ENCODE measurements at places on chromosomes 5 and 9.

GRCh38 chr5:109028608-109029299 lies 281.1 kb downstream of the FER start:
- no peak for DNase-seq

- no peak for DNase-seq
Observed at GRCh38 chr5:493119-493701, 31.0 kb downstream of the SLC9A3 start.

DNA sequence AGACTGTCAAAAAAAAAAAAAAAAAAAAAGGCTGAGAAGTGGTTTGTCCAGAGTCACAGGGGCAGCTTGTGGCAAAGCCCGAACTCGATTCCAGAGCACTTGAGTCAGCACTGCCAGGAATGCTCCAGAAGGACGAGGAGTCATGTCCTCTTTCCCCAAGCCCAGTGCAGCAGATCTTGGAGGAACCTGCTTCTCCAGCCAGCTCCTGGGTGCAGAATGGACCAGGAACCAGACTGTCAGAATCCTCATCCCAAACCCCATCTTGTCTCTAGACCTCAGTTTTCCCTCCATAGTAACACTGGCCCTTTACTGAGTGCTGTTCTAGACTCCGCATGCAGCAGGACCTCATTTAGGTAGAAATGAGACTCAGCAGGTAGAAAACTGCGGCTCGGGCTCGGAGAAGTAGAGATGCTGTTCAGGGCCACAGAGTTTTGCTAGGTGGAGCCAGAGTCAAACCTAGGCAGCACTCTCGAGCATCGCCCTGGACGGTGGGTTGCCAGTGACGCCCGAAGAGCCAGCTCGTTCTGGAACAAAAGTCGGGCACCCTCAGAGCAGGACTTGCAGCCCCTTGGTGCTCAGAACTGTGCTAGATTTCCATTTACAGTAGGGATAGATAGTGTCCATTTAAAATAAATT lies 15.4 kb downstream of the CD74 start:
- no peak for DNase-seq

DNA sequence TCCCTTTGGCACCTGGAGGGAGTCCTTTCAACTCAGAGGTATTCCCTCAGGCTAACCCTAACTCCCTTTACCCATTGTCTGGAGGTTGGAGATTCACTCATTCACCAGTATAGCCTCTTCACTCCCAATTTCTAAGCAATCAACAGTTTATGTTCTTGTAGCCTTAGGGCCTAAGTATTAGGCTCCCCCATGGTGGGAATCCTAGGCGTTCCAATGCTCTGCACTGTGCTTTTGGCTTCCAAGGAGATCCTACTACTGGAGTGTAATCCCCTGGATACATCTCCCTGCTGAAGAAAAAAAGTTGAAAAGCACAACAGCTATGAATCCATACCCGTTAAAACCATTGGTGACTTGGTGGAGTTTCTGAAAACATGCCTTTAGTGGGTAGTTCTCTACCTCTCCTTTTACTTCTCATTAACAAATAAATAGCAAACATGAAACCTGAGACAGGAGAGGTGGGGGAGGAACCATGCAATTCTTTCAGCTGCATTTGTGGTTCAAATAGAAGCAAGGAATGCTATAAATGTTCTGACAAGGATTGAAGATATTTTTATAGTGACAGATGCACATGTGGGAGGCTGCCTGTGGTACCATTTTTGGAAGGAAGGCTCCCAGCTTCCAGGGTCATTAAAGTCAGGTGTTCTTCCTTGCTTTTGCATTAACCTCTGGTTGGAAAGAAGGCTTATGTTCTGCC lies 397.1 kb downstream of the DMAC1 start:
- no peak for DNase-seq

DNA sequence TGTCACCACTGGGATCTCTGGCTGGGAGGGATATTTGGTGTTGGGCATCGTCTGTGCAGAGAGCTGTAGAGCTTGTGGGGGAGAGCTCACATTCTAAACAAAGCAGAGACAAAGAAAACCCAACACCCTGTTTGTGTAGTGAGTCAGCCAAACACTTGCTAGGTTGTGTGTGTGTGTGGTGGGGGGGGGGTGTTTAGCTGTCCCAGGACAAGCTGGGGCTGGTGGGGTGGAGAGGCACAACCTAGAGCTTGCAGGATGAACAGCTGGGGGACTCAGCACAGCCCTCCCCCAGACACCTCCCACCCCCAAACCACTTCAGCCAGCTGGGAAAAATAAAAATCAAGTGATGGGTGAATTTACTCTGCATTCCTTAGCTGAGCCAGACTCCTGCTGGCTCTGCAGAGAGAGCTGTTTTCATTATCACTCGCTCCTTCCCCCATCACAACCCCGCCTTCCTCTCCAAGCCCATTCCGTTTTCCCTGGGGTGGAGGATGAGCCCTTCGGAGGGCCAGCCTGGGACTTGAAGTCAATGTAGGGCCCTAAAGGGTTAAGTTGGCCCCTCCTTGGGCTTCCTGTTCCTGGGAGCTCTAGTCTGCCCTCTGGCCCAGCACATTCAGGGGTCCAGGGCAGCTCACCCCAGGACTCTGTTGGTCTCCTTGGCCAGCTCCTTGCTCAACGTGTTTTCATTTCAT lies 2.6 kb downstream of the OLFML2A start:
- no peak for DNase-seq

DNA sequence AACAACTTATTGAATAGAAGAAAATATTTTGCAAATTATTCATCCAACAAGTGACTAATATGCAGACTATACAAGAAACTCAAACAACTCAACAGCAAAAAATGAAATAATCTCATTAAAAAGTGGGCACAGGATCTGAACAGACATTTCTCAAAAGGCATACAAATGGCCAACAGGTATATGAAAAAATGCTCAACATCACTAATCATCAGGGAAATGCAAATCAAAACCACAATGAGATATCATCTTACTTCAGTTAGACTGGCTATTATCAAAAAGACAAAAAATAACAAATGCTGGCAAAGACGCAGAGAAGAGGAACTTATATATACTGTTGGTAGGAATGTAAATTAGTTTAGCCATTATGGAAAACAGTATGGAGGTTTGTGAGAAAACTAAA lies 1.8 kb upstream of the AMACR start:
- no peak for DNase-seq

DNA sequence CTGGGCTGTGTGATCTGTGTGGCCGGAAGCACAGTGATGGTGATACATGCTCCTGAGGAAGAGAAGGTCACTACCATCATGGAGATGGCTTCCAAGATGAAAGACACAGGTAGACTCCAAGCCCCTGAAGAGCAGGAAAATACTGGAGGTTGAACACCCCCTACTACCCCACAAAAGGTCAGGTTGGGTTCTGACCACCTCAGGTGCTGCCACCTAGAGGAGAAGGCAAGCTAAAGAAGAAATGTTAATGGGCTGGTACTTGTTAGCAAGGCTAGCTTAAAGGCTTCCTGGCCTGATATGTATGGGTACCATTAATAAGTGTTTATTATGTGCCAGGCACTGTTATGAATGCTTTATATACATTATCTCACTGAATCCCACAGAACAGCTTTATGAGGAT lies 11.7 kb downstream of the NIPAL4 start:
- DNase-seq: no peak

DNA sequence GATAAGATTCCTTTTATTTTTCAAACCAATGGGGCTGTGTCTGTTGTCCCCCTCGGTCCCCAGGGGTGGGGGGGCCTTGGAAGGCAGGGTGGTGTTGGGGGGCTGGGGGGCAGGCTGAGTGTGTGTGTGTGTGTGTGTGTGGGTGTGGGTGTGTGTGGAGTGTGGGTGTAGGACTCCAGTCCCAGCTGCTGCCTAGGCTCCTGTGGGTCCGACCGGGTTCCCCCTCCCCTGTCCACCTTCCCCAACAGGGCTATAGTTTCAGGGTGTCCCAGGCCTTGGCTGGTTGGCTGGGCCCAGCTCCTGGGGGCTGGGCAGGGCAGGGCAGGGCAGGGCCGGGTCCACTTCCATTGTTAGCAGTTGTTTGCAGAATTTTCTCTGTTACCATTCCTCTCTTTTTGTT lies 2.1 kb upstream of the NFX1 start:
- DNase-seq: no peak

DNA sequence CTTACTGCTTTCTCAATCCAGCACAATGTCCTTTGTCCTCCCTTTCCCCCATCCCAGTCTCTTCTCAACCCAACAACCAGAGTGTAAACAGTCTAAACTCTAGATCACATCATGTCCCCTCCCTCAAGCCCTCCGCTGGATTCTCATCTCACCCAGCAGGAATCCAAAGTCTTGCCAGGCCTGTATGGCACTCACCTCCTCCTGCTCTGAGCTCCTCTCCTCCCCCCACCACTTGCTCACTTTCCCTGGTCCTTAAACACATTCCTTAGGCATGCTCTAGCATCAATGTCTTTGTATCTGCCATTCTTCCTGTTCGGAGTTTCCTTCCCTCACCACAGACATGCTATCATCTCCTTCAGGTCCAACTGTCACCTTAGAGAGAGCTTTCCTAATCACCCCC lies 78.8 kb downstream of the NIPSNAP3B start:
- DNase-seq: no peak

DNA sequence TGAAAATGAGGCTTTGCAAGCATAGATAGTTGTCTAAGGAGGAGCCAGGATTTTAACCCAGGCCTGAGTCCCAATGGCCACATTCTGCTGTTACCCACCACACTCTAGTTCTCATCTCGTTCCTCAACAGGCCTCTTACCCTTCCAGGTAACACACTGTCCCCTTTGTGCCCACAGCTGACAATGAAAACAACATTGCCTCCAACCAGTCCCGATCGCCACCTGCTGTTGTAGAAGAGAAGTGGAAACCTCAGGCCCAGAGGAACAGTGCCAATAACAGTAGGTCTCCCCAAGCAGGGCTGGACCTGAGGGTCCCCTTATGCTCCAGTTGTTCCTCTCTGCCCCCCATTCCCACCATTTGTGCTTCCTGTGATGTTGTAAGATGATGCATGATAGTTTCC lies 30.4 kb downstream of the AMBP start:
- no peak for DNase-seq

GRCh38 chr5:68086857-68087256 lies 128.7 kb upstream of the PIK3R1 start:
- no peak for DNase-seq

DNA sequence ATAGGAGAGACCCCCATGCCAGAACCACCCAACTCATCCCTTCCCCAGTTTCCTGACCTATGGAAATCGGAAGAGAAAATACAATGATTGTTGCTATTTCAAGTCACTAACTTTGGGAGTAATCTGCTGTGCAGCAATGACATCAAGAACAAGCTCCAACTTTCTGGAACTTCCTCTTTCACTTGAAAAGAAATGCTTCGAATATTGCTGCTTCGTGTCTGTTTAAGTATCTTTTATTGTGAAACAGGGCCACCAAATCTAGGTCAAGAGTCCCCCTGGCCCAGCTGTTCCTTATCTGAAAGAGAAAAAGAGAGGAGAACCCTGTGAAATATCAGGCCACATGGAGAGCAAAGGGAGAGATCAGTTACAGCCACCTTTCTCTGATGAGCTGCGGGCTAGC lies 59.4 kb upstream of the DNAH5 start:
- no peak for DNase-seq

Measured in stimulated activated CD8-positive, alpha-beta memory T cell treated with anti-CD3 and anti-CD28 coated beads, Interleukin-12 subunit alpha, Interleukin-12 subunit beta, amount 100 ng/mL, for 1 hour (primary cell).